DMS153 (cell line): ENCODE measurements at places on chromosomes 5 and 9.

- DNase-seq = no peak
These were observed 86.4 kb downstream of the ARRDC3 start for GRCh38 chr5:91296674-91297143.

DNA sequence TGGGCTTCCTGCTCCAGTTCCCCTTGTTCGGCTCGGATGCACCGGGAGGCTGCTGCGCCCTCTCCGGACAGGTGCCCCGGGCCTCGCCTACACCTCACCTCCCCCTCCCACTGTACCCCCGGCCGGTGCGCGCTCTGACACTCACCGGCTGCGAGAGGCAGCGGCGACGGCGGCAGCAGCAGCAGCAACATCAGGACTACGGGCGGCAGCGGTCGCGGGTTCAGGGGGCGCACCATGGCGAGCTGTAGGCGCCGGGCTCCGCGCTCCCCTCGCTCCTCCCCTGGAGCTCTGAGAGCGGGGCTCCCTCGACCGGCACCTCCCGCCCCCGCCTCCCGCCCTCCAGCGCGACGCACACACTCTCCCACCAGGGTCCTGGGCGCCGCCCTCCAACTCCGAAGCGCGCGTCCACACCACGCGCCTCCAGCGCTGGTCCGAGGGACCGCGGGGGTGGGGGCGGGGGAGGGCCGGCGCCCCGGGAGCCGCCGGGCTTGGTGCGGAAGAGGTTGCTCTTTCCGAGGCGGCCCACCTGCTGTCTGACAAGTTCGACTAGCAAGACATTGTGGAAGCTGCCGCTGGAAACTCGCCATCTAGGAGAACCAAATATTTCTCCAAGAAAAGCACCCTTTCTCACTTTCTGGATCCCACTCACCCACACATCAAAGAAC is at the start of gene GFRA3:
Gene GFRA3 (minus strand): TSS at position 433 of the 665 bp plus-strand sequence. CDS start 197 bp downstream, at position 236.
- no peak for DNase-seq

- DNase-seq = no peak
These were observed 16.8 kb downstream of the ANXA1 start for GRCh38 chr9:73168298-73168934.

DNA sequence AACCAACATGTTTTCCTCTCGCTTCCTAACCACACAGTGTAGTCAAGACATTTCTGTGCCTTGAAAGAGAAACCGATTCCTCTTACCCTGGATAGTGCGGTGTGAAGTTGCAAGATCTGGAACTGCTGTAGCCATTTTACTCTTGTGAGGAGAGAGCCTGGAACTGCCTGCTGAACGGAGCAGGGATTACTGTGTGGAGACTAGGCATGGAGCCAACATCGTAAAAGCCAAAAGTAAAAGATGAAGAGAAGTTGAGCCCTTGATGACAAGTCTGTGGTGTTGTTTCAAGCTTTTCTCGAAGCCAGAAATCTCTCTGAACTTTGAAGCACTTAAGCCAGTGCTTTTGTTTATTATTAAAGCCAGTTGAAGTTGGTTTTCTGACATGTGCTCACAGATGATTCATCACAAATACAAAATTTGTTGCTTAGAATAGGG is 110.1 kb upstream of the GRIN3A start:
- DNase-seq = no peak

GRCh38 chr5:31701642-31702299 is 62.8 kb downstream of the PDZD2 start:
- no peak for DNase-seq

DNA sequence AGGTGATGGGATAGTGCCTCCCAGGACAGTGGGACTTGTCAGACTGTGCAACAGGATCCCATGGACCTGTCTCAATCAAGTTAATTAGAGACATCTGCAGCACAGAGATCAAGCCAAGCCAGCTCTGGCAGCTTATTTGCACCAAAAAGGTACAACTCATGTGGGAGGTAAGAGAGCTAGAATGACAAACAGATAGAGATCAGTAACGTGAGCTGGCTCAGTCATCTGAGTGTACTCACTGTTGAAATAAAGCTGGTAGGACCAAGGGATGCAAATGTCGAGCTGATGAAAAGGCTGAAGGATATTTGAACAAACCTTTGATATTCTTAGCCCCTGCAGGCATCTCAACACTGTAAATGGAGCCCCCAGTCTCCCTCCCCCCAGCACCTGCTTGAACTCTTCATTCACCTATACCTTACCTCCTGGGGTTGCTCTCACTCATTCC is 198.1 kb downstream of the EFNA5 start:
- DNase-seq = no peak

- no peak for DNase-seq
These were observed 128.9 kb downstream of the NXNL2 start for GRCh38 chr9:88663771-88664419.

DNA sequence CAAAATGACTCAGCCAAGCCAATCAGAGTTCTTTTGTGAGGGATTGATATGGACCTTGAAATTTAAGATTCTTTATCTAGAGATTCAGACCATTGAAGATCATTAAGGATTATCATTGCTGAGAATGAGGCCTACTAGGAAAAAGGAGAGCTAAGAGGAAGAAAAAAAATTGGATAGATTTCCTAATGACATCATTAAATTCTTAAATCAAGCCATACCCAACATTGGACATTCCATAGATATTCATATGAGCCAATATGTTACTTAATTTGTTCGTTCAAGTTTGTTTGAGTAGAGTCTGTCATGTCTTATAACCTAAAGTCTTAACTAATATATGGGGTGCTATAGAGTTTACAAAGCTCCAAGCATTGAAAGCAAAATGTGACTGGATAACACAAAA is 727.9 kb upstream of the SEMA6A start:
- DNase-seq = no peak

GRCh38 chr9:12503606-12504122 is 189.5 kb upstream of the TYRP1 start:
- DNase-seq = no peak

DNA sequence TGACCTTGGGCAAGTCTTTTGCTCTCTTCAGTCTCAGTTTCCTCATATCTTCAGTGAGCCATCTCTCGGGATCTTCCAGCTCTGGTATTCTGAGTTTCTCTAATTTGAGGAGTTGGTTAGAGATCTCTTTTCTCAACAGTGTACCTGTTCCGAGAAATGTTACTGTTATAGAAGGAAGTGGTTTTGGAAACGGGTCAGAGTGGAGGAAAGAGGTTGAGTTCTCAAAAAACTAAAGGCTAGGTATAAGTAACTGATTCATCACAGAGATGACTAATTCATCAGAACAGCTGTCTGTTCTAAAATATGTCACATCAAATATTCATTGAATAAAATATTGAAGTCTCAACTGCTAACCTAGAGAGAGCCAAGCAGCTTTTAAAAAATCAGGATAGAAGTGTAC is 106.6 kb downstream of the PALM2AKAP2 start:
- DNase-seq = no peak

DNA sequence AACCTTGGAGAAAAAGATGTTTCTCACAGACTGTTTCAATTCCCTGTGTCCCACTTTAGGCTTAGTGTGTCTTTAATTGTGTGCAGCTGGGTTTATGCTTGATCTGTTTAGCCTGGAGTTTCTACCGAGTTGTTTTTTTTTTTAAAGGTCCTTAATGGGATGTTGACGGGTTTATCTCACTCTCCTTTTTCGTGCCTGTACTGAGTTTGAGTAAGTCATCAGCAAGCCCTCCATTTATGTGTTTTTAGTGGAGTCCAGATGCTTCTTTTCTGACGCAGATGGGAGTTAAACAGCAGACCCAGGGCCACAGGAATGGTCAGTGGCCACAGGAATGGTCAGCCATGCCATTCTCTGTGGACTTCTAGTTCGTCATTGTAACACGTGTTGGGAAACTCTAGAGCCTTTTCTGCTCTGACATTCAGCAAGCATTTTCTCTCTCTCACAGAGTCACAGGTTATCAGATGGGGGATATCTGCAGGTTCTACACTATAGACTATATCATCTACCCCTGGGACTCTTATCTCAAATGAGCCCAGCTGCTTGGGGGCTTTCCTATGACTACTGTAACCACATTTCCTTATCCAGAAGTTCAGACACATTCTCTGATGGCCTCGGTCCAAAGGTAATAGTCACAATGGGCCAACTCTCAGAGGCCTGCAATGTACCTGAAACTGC is 190.5 kb downstream of the TTLL11 start:
- DNase-seq = no peak

- no peak for DNase-seq
These were observed 220.6 kb downstream of the MELK start for GRCh38 chr9:36793277-36793676.

DNA sequence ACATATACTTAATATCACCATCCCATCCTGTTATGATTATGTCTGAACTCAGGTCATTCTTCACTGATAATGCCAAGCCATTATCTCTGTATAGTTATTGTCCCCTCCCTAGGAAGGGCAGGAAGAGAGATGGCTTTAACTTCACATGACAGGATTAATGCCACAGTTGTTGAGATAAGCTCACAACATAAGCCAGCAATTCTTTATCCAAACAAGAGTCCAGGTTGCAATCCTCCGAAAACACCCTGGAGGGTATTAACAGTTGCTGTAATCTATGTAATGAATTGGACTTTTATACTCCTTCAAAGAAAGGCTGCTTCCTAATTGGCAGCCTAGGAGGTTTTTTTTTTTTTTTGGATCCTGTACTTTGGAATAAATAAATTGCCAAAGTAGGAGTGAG is 779.4 kb downstream of the SEMA5A start:
- no peak for DNase-seq

GRCh38 chr5:156942064-156942463 is 21.0 kb downstream of the TIMD4 start:
- DNase-seq = no peak

DNA sequence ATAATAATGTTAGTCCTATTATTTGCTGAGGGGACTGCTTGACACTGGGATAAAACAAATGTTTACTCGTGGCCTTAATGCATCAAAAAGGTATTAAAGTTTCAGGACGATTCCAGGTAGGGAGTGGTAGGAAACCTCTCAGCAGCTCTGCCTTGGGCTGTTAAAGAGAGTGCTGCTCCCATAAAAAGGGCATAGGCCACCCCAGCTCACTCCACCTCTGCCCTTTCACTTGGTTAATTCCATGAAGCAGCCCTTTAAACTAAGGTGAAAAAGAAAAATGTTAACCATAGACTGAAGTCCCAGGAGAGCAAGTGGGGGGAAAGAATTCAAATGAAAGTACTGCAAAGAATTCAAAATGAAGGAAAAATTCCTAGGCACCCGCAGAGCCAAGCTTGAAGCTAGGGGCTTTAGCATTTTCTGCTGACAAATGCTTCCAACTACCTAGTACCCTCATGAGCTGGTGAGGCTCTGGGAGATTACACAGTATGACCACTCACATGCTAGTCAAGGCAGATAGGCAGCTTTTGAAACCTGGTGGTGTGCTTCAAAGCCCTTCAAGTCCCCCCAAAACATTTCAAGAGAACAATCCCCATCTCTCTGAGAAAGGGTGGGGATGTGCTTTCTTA is 8.5 kb downstream of the KLF9 start:
- no peak for DNase-seq

DNA sequence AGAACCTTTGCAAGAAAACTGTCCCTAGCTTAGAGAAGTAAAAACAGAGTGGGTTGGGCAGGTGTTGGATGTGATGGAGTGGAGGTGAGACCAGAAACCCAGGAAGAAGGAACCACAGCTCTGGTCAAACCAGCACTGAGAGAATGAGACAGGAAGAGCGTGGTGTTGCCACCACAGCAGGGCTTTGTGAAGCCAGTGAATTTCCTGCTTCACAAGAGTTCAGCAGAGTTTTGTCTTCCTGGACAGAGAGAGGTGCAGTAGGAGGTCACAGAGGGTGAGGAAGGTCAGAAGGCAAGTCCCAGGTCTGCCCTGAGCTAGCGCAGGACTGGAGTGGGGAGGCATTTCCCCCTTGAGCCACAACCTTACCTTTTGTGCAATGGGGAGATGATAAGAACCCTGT is 2306.2 kb upstream of the ACO1 start:
- DNase-seq = no peak

- DNase-seq = no peak
These were observed 2.2 kb downstream of the SPOCK1 start for GRCh38 chr5:137496919-137497318.

DNA sequence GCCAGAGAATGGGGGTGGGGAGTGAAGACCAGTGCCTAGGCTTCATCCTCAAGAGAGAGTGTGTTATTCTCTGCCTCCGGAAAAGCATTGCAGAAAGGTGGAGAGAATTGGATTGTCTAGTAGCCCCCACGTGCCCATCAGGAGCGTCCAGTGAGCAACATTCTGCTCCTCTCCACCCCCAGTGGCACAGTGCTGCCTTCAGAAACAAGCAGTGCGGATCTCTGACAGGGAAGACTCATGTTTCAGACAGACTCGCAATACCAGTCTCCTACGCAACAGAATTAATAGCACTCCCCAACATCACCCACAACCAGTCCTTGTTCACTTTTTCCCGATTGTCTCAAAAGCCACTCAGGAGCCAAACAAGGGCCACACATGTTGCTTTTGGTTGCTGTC is 14.9 kb upstream of the CEL start:
- DNase-seq = no peak

DNA sequence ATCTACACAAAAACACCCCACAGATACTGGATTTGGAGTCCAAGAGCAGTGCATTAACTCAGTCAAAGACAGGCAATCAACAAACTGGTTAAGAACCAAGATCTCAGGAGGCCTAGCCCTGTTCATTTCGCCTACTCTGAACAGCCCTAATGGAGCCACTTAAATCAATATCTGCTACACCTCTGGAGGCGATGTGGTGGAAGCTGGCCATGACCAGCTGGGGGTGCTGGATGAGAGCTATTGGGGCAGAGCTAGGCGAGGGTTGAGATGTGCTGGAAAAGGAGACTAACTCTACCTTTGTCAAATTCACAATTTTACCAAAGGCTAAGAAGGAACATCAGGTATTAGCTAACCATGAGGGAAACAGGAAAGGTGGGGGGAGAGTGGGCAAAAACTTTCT is 23.3 kb upstream of the ARSB start:
- DNase-seq = no peak

GRCh38 chr5:159337016-159337955 is 7.0 kb upstream of the IL12B start:
- no peak for DNase-seq

DNA sequence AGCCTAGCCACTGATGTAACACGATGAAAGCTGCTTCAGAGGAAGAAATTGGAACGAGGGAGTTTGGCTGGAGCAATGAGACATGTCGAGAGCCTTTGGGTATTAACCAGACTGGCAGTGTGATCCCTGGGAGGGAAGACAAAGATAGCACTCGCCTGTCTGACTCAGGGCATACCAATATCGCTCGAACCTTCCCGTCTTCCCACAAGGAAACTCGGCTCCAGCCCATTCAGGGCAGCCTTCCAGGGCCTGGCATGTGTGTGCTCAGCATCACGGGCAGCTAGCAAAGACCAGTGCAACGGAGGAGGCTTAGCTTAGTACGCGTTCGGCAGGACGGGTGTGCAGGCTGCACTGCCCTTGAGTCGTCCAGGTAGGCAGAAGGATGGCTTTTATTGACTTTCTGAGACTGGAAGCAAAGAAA is 356.9 kb upstream of the WWC1 start:
- DNase-seq = no peak

GRCh38 chr9:134399435-134400056 is 73.3 kb downstream of the RXRA start:
- DNase-seq = no peak

DNA sequence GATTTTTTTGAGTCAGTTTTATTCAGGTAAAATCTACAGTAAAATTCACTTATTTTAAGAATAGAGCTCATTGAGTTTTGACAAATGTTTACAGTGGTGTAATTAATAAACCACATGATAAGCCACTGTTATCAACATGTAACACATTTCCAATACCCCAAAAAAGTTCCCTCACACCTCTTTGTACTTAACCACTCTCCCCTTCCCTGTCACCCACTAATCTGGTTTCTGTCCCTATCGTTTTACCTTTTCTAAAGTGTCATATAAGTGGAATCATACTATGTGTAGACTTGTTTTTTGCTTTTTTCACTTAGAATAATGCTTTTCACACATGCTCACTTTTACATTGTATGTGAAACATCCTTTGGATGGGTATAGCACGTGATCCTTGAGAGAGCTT is 127.2 kb downstream of the KDM4C start:
- DNase-seq = no peak
